Liver (tissue), 10 donors: ENCODE measurements at places on chromosomes 6 and 20. TPM values are rescaled to one million over a fixed set of nuclear protein-coding genes. Genes with fewer than 3 reads are reported as not detected.

- H3K4me1 ChIP-seq, result no peaks in the 10 kb centered on the region
- H3K27ac ChIP-seq, result no peak overlapping the region
- H3K4me3 ChIP-seq, result no peak overlapping the region
- no peak for DNase-seq
- H3K36me3 ChIP-seq, result no peaks in the 10 kb centered on the region
Observed at GRCh38 chr6:155212106-155212505, 51.7 kb upstream of the CLDN20 start.

The CHRNA4 gene
- total RNA-seq, result 23.3 TPM

- H3K36me3 ChIP-seq, result no peaks in the 10 kb centered on the region
- H3K4me3 ChIP-seq, result no peak overlapping the region
- no peak for DNase-seq
Observed at GRCh38 chr6:39684790-39685488, 40.3 kb downstream of the KIF6 start.

GRCh38 chr6:36352477-36353157, 15.9 kb upstream of the BNIP5 start:
- H3K27ac ChIP-seq, result no peak overlapping the region
- H3K36me3 ChIP-seq, result no peaks in the 10 kb centered on the region
- H3K4me3 ChIP-seq, result no peak overlapping the region
- no peak for DNase-seq

- no peak overlapping the region for H3K4me3 ChIP-seq
- no peaks in the 10 kb centered on the region for H3K36me3 ChIP-seq
- H3K27me3 ChIP-seq, result no peaks in the 10 kb centered on the region
- H3K4me1 ChIP-seq, result peaks cover 11% of the 10 kb centered on the region
- H3K27ac ChIP-seq, result peak overlapping the region; percentile 48
Observed at GRCh38 chr20:44646023-44646640, 5.4 kb downstream of the ADA start.

DNA sequence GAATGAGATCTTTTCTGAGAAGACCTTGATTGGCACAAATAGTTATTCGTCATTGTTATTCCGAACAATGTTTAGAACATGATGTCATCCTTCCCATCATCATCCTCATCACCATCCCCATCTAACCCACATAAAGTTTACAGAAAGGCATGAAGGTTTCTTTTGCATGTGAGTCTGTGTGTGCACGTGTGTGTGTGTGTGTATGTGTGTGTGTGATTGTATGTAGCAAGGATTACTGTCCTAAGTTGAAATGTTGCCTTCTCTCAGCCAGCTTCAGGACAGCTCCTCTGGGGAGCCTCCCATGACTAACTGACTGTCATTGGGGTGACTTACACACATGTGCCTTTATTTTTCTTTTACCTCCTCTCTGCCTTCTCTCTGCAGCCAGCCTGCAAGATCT, 113.5 kb downstream of the SLC22A3 start:
- H3K27ac ChIP-seq, result no peak overlapping the region
- H3K4me3 ChIP-seq, result no peak overlapping the region
- peaks cover 10% of the 10 kb centered on the region for H3K36me3 ChIP-seq
- H3K27me3 ChIP-seq, result no peaks in the 10 kb centered on the region
- no peak for DNase-seq

The TSPO2 gene
- total RNA-seq, result 64.9 TPM

GRCh38 chr20:2301164-2301622, 5.4 kb downstream of the TGM3 start:
- no peaks in the 10 kb centered on the region for H3K36me3 ChIP-seq
- no peak overlapping the region for H3K4me3 ChIP-seq
- no peaks in the 10 kb centered on the region for H3K27me3 ChIP-seq
- H3K4me1 ChIP-seq, result peaks cover 56% of the 10 kb centered on the region
- peak overlapping the region; percentile 83 for H3K27ac ChIP-seq
- peak; percentile 43 for DNase-seq
